GM04504 (cell line): ENCODE measurements at places on chromosomes 1 and 21.

DNA sequence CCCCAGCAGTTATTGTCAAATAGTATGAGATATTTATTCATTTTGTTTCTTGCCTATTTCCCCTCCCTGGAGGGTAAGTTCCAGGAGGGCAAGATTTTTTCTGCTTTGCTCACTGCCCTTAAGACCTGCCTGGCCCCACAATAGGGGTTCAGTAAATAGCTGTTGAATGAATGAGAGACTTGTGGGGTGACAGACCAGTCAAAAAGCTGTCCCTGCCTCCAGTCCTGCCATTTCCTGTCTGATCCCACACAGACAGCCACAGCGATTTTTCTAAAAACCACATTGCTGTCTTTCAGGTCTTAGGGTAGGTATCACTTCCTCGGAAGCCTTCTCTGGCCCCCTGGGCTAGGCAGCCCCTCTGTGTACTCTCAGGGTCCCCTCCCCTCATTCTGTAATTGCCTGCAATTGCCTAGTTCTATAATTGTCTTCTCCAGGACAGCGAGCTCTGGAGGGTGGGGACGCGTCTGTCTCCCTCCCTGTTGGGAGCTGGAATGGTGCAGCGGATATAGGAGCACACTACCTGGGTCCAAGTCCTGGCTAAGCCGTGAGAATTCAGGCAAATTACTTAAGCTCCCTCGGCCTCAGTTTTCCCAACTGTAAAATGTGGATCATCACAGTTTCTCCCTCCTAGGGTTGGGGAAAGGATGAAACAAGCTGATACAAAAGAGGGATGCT is 1.8 kb upstream of the EXTL1 start:
- DNase-seq, result no peak

DNA sequence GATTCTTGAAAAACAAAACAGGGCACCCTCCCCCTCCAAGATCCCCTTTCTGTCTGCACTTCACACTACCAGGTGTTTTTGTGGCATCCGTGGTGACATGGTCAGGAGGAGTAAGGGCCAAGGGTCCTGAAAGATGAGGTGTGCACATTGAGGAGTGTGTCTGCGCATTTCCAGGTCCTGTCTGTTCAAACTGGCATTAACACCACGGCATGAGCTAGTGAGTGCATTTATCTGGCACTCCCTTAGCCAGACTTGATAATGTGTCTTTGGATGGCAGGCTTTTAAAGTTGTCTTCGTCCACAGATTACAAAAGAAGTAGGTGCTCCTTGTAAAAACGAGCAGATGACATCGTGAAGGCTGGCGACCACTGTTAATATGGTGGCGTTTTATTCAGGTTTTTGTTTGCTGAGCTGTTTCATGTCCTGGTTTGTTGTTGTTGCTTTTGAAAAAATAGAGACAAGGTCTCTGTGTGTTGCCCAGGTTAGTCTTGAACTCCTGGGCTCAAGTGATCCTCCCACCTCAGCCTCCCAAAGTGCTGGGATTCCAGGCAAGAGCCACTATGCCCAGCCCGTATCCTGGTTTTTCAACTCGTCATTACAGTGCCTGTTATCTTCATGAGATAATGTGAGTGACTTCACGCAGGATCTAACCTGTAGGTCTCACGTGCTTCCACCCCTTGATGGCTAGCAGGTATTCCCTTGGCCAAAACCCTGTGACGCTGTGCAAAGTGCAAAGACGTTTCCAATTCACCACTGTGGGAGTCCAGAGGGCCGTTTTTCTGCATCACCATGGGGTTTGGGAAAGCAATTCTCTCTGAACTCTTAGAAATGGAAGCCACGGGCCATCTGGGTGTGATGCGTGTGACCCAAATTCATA is 4.2 kb downstream of the TMEM51 start:
- DNase-seq, result no peak

DNA sequence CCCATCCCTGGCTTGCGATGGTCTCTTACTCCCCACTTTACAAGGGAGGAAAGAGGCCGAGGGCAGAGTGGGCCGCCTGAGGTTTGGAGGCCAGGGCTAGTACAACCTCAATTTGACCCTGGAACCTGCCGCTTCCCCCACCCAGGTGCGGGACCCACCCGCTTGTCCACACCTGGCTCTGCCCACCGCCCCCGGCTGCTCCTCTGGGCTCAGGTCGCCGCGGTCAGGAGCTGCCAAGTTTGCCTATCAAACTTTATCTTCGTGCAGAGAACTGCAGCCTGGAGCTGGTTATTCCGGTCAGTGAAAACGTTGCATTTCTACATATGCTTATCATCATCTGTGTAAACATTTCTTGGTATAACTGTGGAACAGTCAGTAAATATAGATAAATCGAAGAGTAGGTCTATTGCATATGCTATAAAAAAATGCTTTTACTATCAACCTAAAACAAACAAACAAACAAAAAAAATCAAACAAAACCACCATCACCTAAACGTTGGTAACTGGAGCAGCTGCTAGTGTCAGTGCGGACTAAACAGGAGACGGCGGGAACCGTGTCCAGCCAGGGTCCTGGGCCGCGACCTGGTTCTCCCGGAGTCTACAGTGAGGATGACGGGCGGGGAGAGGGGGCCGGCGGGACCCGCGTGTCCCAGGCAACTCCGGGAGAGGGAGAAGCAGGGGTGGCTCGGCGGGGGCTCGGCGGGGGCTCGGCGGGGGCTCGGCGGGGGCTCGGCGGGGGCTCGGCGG is 906 bp upstream of the ADARB1 start:
- DNase-seq, result no peak

GRCh38 chr1:37034121-37035013 is at the start of gene GRIK3:
GRIK3 (minus strand) TSS chr1:37034515; CDS start chr1:37034108, 407 bp downstream.
- no peak for DNase-seq

DNA sequence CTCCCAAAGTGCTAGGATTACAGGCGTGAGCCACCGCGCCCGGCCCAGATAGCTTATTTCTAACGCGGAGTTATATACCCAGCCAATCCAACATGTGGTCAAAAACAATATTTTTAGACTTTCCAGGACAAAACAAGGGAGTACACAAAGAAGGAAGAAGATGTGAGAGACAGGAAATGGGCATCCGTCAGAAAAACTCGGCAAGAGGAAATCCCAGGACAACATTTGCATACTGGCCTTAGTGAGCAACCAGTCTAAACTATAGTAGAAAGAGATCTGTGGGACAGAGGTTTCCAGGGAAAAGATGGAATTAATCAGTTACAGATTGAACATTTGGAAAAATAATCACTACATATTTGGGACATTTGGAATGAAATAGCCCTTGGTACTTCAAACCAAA is 11.4 kb downstream of the ARMH1 start:
- no peak for DNase-seq

DNA sequence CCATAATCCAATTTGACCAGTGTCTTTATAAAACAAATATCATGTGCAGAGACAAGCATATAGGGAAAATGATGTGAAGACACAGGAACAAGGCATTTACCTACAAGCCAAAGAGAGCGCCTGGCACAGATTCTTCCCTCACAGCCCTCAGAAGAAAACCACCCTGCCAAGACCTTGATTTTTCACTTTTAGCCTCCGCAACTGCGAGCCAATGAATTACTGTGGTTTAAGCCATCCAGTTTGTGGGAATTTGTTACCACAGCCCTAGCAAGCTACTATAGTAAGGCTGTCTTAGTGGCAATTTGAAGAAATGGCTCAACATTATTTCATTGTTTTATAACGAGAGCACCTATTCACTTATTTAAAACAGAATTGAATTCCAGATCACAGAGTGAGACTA is 85.7 kb upstream of the CCDC190 start:
- DNase-seq, result no peak

GRCh38 chr1:240562111-240562590 is 49.8 kb downstream of the GREM2 start:
- no peak for DNase-seq
